ENCODE measurements at places on chromosomes 5 and 9.

DNA sequence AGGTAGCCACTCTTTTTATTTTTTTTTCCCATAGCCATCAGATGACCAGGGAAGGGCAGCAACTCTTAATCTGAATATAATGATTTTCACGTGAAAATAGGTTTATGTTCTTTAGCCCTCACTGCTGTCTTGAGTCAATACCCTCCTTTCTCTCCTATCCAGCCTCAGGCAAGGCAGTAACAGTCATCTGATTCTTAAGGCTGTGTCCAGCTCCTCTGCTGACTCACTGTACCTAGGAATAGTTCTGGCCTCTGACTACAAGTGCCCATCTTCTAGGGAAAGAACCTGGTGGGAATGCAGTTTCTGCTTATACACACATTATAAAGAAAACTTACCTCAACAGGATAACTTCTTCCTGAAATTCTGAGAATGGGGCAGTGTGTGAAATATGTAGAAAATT, 30.7 kb downstream of the DHX29 start:
- DNase-seq: no peak

DNA sequence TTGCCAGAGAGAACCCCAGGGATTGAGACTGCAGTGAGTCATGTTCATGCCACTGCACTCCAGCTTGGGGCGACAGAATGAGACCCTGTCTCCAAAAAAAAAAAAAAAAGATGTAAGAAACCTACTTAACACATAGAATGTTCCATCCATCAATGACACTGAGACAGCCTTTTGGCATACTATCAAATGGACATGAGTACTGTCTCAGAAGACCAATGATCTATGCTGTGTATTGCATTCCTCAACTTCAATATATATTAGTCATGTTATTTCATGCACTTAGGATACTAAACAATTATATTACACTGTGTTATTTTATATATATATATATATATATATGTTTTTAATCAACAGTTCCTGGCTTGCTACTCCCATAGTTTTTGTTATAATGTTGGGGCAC, 57.1 kb upstream of the ANKH start:
- DNase-seq: no peak

DNA sequence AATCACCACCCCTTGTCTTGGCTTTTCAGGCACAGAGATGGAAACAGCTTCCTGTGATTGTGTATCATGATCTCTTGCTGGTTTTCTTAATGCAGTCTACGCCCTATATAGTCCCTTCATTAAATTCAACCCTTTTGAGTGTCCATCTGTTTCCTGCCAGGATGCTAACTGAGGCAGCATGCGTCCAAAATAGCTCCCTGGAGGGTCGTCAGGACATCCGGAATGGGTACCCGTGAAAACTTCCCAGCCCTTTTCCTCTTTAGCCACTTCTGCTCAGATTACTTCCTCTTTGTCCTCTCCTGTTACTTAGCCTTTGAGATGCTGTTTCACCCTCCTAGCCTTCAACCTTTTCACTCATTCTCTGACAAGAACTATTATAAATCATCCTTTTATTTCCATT, 79.8 kb upstream of the KLF9 start:
- DNase-seq: no peak

GRCh38 chr5:35752012-35752411, 104.7 kb upstream of the IL7R start:
- no peak for DNase-seq

GRCh38 chr5:90962481-90962880, 403.9 kb downstream of the ADGRV1 start:
- DNase-seq: no peak

GRCh38 chr9:105646879-105647594, 15.2 kb upstream of the TAL2 start:
- no peak for DNase-seq

GRCh38 chr5:141623611-141624010, 4.8 kb upstream of the DIAPH1 start:
- DNase-seq: no peak

- no peak for DNase-seq
Observed at GRCh38 chr5:76851728-76852369, 2.0 kb downstream of the S100Z start.

- no peak for DNase-seq
Observed at GRCh38 chr9:119333507-119334229, 35.6 kb downstream of the BRINP1 start.

GRCh38 chr9:76266649-76267283, 127.5 kb downstream of the RFK start:
- DNase-seq: no peak

DNA sequence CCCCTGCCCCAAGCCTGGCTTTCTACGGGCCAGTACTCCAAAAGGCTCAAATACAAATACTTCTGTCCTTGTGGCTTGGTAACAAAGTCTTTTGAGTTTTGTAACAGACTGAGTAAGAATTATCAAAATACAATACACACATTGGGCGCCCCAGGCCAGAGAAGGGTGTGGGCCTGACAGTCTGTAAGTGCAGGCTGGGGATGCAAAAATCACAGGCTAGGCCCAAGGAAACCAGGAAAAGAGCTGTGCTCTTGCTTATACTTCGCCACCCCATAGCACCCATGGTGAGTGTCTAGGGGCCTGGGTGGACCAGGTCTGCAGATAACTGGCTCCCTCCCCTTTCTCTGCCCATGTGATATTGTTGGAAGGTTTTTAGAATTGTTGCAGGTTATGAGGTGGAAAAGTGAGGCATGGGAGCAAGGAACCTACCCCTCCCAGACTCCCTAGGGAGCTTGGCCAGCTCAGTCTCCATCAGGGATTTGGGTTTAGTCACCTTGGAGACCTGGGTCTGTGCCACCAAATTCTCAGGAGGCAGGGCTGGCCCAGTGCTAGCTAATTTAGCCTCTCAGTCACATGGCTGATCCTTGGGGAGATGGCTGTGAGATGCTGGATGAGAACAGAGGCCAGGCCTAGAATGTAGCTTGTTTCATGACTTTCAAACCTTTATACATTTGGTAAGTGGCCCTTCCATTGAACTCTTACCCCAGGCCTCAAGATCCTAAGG, 72.9 kb downstream of the TARS1 start:
- no peak for DNase-seq

DNA sequence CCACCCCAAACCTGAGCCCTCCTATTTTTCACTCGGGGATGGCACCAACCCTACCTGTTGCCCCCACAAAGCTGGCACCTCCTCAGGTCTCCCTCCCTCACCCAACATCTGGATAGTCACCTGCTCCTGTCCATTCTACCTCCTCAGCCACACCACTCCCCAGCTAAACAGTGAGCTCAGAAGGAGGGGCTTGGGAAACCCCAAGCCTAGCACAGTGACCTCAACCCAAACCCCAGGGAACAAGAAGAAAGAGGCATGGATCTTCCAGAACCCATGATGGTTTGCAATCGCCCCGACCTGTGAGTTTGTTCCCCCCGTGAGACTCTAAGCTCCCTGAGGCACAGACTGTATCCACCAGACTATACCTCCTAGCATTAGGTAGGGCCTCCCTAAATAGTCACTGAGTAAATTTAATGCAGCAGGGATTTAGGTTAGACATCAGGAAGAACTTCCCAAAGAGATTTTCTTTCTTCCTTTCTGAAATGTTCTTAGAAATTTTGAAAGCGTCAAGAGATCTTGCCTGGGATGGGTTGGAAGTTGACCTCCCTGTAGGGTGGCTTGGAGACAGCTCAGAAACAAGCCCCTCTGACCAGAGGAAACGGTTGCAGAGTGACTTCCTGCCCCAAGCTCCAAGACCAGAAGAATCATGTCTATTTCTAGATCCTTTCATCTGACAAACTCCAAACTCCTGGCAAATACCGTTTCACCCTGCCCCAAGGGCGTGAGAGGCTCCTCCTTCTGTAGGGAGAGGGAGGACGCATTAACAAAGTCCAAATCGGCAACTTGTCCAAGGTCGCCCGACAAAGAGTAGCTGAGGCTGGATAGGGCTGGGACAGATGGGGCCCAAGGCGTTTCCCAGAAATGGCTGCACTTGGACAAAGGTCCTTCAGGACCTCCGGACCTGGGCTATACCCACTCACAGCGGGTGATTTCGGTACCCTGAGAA, 4.1 kb downstream of the FIBCD1 start:
- DNase-seq: no peak

DNA sequence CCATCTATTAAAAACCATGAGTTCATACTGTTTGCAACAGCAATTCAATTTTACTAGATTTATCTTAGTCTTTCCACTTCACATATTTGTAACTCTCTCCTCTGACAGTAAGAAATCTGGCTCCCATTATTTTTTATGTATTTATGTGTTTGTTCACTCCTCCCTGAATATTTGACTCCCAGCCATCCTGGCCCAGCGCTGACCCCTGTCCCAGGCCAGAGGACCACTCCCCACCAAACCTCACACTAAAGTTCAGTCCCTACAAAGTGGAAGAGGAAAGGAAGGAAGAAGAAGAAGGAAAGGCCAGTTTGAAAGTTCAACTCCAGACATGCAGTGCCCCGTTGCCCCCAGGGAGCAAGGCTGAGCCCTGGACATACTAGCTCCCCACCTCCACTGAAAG, 271.8 kb downstream of the ADAMTSL1 start:
- no peak for DNase-seq

GRCh38 chr5:42779083-42779482, 22.5 kb downstream of the CCDC152 start:
- DNase-seq: no peak

- peak; percentile 48 for DNase-seq
Observed at GRCh38 chr9:130938652-130939404, at the start of gene FIBCD1. Gene FIBCD1, minus strand, starts transcription at chr9:130939247. Its CDS starts 640 bp downstream, at chr9:130938607.

DNA sequence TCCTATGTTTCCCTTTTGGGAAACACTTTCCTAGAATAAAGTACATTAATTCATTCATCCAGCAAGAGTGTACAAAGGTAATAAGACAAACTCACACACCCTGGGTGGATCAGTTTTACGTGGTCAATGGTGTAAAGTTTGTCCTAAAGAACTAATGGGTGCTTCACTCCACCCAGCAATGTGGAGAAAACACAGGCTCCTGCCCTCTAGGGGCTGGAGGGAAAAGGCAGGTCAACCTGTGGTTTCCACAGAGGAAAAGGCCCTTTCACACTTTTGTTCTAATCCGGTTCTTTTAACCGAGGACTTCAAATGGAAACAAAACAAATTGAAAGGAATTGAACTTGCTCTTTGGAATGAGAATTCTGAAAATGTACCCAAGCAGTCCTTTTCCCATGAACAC, 80.9 kb upstream of the SPOCK1 start:
- no peak for DNase-seq

- no peak for DNase-seq
Observed at GRCh38 chr9:9752722-9753121, 860.1 kb downstream of the PTPRD start.

DNA sequence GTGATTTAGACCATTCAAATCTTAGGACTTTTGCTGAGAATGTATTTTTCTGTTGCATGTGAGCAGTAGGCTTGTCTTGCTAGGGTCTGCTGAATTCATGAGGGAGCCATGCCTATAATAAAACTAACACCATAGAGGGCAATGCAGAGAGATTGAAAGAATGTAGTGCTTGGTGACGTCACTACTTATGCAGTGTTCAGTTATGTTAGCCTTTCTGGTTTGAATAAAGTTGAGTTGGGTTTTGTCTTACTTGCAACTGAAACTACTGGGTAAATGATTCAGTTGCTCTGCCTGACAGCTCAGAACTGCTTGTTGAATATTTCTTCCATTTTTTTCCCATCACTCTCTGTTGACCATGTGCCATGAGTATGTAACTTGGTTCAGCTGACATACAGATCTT, 114.1 kb downstream of the PAM start:
- no peak for DNase-seq

- DNase-seq: no peak
Observed at GRCh38 chr9:113957351-113957750, 81.2 kb downstream of the ZNF618 start.

DNA sequence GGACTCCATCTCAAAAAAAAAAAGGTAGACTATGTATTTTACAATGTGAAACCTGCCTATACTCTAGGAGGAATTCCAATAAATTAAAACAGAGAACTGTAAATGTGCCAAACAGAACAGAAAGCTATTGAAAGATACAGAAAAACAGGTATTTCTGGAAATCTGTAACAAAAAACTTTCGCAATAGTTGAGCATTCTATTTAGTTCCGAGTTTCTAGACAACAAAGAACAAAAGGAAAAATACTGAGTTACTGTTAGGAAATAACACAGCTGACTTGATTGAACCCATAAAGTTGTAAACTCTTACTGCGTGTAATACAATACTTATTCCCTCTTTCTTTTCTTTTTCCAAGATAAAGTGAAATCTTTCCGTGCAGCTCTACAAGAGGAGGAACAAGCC, 18.6 kb downstream of the DIMT1 start:
- DNase-seq: no peak

GRCh38 chr5:6202149-6202967, 176.0 kb downstream of the MED10 start:
- no peak for DNase-seq

DNA sequence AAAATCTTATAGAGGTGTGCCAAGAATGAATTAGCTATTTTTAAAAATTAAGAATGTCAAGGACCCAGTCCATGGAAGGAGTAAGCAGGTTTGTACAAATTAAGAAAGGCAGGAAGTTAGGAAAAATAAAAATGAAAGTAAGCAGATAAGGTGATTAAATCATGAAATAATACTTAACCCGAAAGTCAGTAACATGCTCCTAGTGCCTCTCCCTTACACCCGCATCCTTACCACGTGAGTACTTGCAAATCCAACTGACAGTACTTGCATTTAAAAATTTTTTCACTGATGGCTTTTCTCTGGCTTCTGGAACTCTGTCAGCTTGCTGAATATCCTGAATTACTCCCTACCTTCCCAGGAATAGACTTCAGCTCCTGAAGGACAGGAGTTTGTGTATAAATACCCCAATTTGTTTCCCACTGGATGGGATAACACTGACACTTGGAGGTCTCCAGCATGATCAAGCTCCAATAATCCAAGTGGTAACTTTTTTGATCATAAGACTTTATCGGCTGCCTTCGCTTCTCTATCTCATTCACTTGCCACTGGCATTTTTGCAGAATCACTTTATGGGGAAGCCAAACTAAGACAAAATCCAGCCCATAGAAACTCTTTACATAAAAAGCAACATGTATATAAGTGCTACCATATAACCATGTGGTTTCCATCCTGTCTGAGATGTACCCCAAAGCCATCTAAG, 41.6 kb upstream of the RICTOR start:
- DNase-seq: no peak

DNA sequence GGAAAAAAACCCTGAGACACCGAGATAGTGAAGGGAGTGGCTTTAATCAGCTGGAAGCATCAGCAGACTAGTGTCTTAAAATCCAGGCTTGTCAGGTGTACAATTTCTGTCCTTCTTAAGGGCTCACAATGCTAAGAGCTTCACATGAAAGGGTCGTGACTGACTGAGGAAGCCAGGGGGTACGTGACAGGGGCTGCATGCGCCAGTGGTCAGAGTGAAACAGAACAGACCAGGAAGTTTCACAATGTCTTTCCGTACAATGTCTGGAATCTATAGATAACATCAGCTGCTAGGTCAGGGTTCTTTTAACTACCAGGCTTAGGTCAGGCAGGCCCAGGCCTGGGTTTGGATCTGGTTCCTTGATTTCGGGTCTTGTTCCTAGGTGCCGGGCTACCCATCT, 253.0 kb downstream of the CDH10 start:
- DNase-seq: no peak

All from LoVo (cell line).